Panc1 (cell line): ENCODE measurements at places on chromosomes 4 and X.

- DNase-seq: no peak
These were observed 5.4 kb upstream of the RS1 start for GRCh38 chrX:18677161-18677869.

DNA sequence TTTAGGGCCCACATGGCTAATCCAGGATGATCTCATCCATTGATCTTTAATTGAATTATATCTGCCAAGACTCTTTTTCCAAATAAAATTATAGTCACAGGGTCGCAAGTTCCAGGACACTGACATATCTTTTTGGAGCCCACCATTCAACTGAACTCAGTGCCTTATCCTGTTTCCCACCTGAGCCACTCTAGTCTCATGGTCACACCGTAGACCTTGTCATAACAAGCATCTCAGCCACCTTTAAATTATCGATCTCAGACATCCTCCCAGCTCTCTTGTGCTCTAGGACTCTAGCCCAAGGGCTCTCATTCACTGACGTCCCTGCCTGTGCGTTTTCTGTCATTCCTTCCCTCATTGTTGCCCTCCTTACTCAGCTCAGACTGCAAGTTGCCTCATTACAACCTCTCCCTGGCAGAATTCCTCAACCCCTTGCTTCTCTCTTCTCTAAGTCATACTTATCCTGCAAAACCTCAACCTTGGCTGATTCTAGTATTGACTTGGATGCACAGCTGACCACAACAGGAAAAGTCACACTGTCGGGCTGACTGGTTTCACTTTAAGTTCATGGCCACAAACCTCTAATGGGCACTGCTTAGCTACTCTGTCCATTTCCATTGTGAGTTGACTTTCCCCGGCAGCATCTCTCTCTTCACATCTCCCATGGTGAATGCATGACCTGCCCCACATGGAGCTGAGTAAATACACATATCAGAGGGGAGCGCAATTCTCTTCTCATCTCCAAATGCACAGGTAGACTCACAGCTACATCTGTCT, 91.0 kb upstream of the TRIM2 start:
- no peak for DNase-seq

DNA sequence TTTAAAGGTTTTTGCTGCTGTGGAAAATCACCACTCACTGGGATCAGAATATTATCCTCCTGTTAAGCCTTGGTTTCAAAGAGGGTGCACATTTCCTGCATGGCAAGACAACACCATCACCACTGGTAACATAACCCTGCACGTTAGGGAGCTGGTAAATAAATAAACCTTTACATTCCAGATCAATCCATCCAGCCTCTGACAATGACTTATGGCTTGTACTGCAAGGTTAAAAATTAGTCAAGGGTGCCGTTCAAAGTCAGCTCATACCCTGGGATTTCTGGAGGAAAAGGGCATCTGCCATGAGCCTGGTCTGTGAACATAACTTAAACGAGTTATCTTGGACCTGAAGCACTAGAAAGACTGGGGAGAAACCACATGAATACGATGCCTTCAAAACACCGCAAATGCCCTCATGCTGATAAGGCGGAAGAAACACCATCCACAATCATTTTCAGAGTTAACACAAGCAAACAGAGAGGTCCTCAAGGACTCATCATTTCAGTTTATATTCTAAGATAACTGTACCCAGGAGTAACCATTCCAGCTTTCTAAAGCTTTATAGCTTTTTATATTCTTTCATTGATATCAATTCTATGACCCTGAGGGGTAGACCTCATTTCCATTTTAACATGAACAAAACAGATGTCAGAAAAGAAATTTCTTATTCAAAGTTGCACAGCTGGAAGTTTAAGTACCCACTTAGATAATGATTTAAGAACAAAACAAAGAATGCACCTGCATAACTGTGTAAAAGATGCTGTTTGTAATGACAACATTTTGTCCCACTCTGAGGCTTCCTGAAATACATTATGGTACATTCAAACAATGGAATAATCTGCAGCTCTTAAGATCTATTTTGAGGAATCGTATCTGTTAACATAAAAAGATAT, 103.1 kb downstream of the NPNT start:
- no peak for DNase-seq

- DNase-seq: no peak
These were observed 75.6 kb downstream of the CCNG2 start for GRCh38 chr4:77232653-77233052.

DNA sequence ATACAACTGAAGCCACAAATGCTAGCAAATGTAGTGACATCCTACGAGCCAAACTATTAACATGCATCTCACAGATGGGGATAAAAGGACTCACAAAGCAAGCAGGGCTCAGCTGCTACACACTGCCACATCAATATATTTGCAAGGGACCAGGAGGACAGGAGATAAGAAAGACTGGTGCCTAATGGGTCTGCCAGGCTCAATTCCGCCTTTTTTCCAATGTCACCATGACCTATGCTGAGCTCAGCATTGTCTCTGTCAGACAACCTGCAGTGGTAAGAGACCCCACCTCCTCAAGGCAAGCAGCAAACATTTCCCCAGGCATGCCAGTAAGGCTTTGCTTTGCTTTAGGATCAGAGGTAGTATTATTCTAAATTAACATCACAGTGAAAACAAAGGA, 435 bp downstream of the DCX start:
- DNase-seq: no peak

DNA sequence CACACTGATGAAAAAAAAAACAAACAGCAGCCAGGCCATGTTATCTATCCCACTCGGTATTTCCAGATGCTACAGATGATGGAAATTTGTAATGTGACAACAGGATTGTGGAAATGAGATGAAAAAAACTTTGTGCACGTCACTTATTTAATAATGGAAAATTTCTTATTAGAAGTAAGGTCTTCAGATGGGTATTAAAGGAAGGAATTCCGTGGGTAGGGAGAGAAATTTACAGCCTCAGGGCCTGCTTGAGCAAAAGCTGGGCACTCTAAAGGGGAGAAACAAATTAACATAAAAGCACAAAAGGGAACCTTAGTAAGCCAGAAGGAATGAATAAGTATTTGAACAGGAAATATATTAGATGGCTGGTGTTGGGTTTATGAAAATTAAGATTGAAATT, 4.2 kb upstream of the PKD2 start:
- DNase-seq: no peak

DNA sequence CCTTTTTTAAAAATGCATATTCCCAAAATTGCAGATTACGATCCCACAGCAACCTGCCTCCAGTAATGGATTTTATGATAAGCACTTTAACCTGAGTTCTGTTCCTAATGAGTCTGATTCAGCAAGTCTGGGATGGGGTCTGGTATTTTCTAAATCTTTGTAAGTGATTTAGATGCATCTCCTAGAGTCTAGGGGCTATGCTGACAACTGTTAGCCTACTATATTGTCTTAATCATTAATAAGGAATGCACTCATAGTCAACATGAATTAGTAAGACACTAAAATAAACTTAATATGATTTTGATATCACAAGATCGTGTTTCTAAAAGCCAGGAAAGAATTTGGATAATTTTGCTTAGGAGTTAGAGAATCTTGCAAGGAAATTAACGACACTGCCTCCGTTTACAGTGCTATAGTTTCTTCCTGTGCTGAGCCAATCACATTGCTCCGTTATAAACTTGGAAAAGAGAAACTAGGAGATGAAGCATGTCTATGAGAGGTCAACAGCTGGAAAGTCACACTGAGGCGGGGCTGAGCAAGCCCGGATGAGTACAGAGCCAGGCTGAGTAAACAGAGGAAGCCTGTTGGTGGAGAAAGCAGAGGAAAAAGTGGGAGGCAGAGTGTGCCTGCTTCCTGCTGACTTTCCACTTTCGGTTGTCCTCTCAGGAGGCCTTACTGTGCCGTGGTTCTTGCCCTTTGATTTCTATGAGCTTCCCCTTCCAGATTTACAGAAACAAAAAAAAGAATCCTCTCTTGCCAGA, 5.4 kb downstream of the SCARB2 start:
- no peak for DNase-seq

GRCh38 chrX:15989716-15990115, 133.6 kb upstream of the GRPR start:
- DNase-seq: no peak

DNA sequence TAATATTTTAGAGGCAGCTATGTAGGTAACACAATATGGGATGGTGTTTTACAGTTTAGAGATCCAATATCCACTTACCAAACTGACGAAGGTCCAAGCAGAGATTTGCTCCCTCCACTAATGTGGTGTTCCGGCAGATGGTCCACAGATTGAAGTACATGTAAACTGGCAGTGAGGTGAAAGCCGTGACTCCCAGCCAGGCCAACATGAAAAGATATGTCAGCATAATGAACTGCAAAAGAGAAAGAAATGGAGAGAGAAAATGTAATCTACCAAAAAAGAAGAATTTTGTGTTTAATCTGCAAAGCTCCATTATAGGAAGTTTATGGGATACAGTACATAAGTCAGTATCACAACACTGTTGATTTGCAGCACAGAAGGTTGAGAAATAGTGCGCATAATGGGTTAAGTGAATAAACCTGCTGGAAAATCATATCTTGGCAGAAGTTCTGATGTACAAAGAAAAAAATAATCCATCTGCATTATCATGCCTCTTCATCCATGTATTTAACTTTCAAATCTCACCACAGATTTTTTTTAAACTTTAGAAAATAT, 160.2 kb downstream of the GPM6A start:
- no peak for DNase-seq

DNA sequence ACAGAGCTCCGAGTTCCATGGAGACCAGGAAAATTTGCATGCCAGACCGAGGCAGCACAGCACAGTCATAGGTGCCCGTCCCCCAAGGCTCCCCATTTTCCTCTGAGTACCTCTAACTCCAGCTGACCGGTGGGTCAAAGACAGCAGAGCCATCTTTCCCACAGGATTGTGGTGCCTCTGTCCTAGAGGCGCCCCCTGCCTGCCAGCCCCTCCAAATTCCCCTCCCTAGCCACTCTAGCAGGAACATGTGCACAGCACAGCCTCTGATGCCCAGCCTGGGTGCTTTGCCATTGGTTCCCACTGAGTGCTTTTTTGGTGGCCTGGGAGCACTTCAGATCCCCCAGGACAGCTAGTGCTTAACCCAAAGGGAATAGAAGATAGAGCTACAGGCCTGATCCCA, 368.5 kb upstream of the PABPC5 start:
- DNase-seq: no peak

DNA sequence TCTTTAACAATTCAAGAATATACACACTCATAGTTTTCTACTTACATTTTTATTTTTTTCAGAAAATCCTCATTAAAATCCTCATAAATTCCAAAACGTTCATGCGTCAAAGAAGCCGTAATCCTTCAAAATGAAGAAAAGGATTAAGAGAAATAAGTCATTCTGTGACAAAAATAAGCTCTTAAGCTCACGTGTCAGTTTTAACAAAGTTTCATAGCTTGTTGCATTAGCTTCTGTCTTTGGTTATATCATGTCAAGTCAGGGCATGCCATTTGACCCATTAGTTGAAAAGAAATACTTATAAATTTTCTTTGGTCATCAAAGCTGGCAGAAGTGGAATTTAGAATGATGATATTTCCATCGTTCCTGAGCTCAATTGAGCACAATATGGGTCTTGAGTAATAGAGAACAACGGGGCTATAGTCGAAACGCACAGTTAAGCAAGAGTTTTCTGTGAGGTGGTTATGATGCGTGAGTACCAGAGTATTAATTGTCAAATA, 185.2 kb upstream of the CTSO start:
- no peak for DNase-seq

GRCh38 chr4:150382028-150382427, 199.9 kb upstream of the MAB21L2 start:
- DNase-seq: no peak

DNA sequence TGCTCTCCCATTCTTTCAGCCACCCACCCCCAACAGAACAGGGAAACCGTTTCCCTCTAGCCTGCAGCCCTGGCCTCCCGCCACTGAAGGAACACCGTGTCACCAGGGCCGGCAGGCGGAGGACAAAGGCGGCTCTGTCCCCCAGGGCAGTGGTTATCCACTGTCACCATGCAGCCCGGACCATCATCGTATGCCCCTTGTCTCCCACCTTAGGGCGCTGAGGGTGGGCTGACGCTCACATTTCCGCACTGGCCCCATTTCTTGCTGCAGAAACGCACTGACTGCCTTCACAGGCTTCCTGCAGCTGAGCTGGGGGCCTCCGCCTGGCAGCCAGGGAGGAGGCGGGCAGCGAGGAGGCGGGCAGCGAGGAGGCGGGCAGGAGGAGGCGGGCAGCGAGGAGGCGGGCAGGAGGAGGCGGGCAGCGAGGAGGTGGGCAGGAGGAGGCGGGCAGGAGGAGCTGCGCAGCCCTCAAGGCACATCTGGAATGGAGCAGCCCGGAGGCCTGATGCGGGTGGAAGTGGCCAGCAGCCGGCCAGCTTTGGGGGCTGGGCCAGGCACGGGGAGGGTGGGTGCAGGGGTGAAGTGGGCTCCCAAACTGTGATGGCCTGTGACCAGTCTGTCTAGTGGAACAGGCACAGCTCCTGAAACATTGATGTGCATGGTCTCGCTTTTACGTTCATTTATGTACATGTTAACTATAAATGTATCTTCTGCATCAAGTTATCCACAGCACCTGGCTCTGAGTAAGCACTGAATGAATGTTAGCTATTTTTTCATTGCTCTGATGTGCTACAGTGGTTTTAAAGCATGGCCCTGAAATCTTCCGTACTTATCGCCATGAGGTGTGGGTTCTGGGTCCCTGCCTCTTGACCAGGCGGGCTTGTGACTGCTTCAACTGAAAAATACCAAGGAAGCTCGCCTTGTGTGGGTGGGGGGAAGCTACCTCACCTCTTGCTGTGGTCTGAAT, 20.6 kb upstream of the KIAA0232 start:
- DNase-seq: no peak

DNA sequence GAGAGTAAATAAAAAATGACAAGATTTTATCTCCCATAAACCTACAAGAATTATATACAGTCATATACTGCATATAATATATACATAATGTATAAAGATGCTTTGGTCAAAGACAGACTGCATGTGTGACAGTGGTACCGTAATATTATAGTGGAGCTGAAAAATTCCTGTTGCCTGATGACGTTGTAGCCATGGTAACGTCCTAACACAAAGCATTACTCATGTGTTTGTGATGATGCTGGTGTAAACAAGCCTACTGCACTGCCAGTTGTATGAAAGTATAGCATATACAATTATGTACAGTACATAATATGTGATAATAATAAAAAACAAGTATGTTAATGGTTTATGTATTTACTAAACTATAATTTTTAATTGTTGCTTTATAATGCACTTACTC, 245.2 kb upstream of the CENPE start:
- DNase-seq: no peak

DNA sequence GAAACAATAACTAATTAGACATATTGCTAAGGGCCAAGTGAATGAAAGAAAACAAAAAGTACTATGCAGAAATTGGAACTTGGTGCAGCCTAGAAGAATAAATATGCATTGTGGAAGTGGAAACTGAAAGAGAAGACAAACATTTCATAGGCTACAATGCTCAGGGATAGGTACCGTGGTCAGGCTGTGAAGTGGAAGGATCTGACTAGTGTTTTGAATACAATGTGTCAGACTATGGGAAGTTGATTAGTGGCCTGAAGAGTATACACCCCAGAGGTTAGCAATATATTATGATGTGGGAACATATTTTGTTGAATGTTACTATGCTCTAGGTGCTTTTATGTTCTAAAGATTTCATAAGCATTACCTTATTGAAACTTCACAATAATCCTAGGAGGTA, 36.8 kb downstream of the GPRIN3 start:
- DNase-seq: no peak
